ENCODE measurements at places on chromosomes 13 and 19.

DNA sequence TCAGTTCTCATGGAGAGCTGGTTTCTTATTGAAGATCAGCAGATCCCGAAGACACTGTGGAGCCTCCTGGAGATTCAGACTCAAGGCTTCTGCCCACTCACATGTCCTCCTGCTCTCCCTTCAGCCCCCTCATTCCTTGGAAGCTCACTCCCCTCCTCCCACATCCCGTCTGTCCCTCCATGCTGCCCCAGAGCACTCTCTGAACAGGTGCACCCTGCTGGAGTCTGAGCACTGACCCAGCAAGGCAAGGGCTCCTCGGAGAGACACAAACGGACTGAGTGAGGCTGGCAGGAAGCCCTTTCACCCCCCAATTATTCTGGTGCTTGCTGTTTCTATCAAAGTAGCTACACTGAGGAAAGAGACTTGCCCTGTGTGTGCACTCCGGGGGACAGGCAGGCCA, 374.0 kb downstream of the UQCRFS1 start:
- no peak for DNase-seq

DNA sequence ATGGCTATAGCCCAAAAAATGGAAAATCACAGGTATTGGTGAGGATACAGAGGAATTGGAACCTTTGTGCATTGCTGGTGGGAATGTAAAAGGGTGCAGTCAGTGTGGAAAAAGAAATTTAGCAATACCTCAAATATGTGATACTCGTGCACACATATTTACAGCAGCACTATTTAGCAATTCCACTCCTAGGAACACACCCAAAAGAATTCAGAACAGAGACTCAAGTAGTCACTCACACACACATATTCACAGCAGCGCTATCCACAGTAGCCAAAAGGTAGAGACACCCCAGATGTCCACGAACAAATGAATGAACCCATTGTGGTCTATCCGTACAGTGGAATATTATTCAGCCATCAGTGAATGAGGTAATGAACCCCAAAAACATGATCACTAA, 114.0 kb downstream of the COL4A2 start:
- DNase-seq, result no peak

DNA sequence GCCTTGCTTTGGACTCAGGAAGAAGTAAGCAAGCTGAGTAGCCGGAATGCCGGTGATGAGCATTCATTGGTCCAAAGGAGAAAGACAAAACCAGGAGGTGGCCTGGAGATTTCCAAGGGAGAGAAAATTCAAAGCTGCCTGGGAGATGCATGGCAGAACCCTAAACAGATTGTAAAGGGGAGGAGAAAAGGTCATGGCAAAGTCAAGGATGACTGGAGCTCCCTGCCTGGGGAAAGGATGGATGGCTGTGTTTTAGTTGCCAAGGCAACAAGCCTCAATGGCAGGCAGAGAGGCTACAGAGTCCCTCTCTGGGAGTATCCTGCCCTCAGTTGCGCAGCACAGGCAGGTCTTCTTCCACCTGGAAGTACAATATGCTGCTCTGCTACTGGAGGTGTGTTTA, 134.0 kb downstream of the ENOX1 start:
- no peak for DNase-seq

- no peak for DNase-seq
Observed at GRCh38 chr19:5349041-5349440, 8.4 kb upstream of the PTPRS start.

GRCh38 chr13:110405597-110406450, 98.7 kb downstream of the COL4A2 start:
- no peak for DNase-seq

DNA sequence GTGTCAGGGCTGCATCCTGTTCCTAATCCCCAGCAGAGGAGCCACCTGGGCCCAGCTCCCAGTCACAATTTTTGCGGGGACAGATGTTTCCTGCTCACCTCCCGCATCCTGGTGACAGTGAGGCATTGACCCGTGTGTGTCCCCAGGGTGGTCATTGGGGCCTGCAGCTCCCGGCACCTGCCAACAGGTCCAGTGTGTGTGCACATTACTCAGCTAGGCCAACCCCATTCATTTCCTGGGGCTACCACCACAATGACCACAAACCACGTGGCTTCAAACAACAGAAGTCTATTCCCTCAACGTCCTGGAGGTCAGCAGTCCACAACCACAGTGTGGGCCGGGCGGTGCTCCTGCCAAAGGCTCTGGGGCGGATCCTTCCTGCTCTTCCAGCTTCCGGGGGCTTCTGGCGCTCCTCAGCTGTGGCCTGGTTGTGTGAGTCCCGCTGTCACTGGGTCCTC, 11.9 kb upstream of the F2RL3 start:
- no peak for DNase-seq

DNA sequence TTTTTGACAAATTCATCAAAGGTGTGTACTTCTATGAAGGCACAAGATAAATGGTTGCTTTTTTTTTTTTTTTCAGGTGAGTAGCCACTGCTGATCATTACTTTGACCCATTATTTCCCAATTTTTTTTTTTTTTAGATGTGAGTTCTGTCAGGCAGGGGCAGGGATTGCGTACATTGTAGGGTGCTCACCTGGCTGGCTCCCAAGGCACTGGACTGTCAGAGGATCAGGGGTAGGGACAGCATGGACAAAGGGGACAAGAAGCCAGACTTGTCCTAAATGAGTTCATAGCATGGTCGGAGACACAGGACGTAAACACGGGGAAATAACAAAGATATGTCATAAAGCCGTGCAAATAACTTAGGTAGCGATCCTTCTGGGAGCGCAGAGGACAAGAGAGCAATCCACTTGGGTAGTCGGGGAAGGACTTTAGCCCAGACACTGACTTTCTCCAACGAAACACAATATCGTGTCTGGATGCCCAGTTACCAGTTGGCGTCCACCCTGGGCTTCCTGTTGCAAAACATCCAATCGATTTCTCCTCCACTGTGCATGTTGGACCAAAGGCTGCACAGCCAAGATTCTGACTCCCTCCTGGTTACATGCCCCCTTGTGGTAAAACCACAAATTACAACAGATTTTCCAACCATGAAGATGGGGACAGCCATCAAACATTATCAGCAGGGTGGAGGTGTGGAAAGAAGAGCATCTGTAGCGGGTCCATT, 27.5 kb upstream of the KATNAL1 start:
- DNase-seq, result no peak

- DNase-seq, result no peak
Observed at GRCh38 chr19:42352301-42353259, 27.1 kb downstream of the MEGF8 start.

GRCh38 chr19:18514800-18515682, 6.8 kb downstream of the ELL start:
- DNase-seq, result no peak

DNA sequence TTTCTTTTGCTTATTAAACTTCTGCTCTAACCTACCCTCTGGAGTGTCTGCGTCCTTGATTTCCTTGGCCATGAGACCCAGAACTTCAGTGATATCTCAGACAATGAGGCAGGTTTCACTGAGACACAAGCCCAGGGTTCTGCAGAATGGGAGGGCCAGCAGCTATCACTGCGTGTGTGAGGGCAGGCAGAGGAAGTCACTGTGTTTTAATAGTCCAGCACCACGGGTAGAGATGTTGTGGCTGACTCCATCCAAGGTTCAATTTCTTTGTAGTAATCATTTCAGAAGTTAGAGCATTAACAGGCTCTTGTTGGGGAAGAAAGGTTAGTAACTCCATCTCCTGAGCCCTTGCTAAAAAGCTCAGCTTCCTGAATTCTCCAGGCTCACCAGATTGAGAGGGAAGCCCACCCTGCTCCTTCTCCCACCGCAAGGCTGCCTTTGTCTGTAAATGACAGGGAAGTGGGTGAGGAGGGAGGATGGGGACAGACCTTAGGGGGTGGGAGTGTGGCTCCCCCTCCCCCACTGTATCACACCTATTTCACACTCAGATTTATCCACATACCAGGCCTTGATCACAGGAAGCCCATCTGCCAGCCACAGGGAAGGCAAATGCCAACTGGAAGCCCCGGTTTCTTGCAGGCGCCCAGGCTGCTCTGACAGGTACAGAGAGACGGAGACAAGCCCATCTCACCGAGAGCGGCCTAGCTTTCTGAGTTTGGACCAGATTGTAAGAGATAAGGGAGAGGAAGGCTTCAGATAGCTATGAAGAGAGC, 2.1 kb downstream of the C19orf12 start:
- no peak for DNase-seq

DNA sequence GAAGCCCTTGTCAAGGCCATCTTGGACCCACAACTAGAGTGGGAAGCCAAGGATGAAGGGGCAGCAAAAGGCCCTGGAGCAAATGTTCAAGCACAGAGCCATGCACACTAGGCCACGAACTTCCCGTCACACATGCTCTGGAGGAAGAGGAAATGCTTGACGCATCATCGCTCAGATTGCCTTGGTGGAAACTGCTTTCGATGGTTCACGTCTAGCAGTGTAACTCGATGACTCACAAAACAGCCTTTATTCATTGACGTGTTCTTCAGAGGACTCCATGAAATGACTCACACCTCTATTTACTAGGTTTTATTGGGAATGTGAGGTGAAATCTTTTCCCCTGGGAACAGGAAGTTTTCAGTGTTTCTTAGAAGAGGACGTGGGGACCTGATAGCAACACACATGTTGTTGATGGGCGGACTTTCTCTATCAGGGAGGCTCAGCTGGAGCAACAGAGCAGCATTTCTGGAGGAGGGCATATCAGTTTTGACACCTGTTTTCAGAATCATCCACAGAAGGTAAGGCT, 79.8 kb upstream of the FLT1 start:
- DNase-seq, result peak; percentile 92

- DNase-seq, result no peak
Observed at GRCh38 chr19:18996351-18996750, 37.0 kb downstream of the SUGP2 start.

DNA sequence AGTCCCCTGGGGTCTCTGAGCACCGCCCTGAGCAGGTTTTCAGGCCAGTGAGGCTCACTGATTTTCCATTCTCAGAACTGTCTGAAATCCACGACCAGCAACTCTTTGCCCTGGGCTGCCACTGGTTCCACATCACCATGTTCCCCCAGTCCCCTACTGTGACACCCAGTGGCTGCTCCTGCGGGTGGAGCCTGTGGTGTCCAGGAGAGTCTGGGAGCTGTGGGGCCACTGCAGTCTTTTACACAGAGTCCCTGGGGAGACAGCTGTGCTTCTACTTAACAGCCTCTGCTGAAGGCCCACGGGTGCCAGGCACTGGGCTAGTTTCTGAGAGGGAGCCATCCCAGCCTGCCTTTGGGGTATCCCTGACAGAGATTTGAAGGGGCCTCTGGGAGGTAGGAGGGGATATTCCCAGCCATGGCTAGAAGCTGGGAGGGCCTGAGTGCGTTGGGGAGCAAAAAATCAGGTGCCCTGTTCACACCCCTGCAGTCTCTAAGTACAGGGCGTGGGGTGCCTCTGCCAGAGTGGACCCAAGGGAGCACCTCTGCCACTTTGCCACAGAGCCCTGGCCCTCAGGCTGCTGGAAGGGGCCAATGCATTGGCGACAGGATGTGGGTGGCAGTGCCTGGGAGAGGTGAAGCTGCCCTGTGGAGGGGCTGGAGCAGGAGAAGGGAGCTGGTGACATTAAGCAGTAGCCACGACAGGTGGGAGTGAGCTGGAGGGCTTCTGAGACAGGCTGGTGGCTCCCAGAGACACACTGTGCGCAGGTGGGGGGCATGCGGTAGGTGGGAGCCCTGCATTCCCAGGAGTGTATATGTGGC, 200.2 kb upstream of the ZNF536 start:
- no peak for DNase-seq

DNA sequence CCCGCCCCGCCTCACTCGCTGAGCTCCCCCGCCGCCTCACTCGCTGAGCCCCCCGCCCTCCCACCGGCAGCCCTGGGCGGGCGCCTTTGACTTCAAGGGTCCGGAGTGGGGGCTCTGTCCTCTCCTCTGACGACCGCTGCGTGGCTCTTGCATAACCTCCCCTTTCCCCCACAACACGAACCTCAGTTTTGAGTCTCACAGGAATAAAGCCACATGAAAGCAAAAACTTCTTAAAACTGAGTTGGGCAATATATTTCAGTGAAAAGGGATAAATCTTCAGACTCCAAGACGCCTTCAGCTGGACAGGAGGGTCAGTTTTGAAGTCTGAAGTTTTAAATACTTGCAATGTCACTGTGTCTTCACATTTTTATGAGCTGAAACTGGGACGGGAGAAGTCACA, 70.6 kb upstream of the C13orf46 start:
- DNase-seq, result no peak

DNA sequence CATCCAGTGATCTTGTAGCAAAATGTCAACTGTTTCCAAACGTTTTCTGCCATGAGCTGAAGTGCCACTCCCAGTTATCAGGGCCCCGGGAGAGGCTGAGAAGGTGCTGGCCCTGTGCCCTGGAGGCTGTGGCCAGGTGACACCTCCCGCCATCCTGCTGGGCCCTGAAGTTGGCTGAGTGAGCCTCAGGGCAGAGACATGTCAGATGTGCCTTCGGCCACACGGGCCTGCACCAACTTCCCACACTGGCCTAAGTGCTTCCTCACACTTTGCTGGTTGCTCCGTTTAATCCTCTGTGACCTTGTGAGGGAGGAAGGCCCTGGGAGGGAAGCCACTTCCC, 4.8 kb downstream of the ADPRHL1 start:
- DNase-seq, result peak; percentile 65

- DNase-seq, result peak; percentile 24
Observed at GRCh38 chr13:68304286-68304893, 1074.3 kb upstream of the PCDH9 start.

DNA sequence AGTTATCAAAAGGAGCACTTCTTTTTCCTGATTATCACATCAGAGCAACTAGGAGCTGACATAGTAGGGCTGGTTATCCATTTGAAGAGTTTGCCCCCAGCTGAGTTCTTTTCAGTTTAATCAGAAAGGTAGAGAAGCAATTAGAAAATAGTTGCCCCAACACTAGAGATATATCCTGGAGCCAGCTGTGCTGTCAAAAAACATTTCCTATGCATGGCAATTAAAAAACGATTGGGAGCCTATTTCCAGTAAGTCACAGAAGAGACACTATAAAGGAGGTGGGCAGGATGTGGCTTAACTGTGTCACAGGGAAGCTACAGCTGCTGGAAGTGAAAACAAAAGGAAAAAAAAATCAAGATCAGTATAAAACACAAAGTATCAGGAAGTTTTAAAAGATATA, 155.7 kb upstream of the SLITRK1 start:
- DNase-seq, result no peak

- no peak for DNase-seq
Observed at GRCh38 chr19:29812080-29812880, 489 bp downstream of the CCNE1 start.

- no peak for DNase-seq
Observed at GRCh38 chr13:86357106-86357505, 557.9 kb upstream of the SLITRK6 start.

DNA sequence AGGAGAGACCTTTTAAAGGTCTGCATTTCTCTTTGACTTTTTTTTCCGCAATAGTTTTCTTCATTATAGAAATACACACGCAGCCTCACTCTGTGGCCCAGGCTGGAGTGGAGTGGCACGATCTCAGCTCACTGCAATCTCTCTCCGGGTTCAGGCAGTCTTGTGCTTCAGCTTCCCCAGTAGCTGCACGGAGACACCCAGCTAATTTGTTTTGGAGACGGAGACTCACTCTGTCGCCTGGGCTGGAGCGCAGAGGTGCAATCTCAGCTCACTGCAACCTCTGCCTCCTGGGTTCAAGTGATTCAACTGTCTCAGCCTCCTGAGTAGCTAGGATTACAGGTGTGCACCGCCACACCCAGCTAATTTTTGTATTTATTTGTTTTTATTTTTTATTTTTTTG, 11.7 kb upstream of the MKNK2 start:
- DNase-seq, result no peak

- DNase-seq, result no peak
Observed at GRCh38 chr13:68232351-68233130, 1002.4 kb upstream of the PCDH9 start.

- DNase-seq, result no peak
Observed at GRCh38 chr19:1270213-1270853, 1.2 kb downstream of the CIRBP start.

GRCh38 chr13:109355875-109356434, 430.4 kb downstream of the IRS2 start:
- no peak for DNase-seq
